ENCODE measurements at places on chromosomes 3 and 15.

GRCh38 chr3:37642670-37643598, 218.7 kb upstream of the CTDSPL start:
- DNase-seq: no peak

GRCh38 chr3:119368298-119368697, 74.1 kb downstream of the ARHGAP31 start:
- DNase-seq: no peak

GRCh38 chr15:76932135-76932966, 802 bp downstream of the RCN2 start:
- DNase-seq: no peak

- DNase-seq: no peak
Observed at GRCh38 chr15:93705753-93706455, 525.5 kb upstream of the MCTP2 start.

GRCh38 chr3:119296727-119297122, 2.5 kb downstream of the ARHGAP31 start:
- DNase-seq: no peak

DNA sequence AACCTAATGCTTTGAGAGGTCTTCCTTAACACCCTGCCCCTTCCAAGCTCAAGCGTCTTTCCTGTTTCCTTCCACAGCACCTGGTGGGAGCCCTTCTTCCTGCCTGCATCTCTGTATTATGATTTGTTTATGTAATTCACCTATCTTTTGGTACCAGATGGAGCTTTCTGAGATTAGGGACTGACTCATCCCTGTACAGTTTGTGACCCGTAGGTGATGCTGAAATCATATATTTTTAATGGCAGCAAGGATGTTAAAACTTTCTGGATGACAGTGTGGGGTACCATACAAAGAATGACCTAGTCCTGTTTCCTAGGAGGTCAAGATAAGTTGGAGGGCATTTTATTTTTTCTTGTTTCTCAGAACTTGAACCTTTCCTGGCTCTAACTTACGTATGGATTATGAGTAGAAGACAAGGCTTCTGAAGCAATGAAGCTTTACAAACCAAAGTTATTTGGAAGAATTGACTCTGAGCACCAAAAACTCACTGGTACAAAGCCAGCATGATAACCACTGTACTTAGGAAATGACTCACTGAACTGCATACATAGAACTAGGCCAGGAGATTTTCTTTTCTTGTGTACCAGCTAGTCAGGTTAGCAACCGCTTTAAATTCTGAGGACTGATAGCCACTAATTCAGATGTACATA, 46.6 kb downstream of the HHLA2 start:
- no peak for DNase-seq

DNA sequence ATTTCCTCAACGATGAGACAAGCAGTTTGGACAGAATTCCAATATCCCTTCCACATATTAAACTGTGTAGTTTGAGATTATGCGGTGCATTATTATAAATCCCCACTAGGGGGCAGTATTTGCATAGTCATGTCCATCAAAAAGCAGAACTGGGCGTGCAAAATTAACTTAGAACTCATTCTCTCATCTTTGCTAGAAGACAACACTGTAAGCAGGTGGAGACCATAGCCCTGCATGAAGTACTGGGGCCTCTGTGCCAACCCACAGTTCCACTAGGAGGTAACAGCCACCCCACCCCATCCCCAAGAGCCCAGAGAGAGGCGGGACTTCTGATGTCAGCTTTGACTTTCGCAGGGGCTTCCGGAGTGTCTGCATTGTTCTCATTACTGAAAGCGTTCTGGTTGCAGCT, 106.6 kb upstream of the TMC3 start:
- peak; percentile 71 for DNase-seq

All from NCI-H2171 (cell line).